ENCODE measurements at places on chromosomes 1 and 21. TPM values are rescaled to one million over a fixed set of nuclear protein-coding genes. Genes with fewer than 3 reads are reported as not detected.
A peak's percentile ranks its signal among the peaks of the same experiment; 100 is the strongest.

- no peak for DNase-seq
Observed at GRCh38 chr1:162629651-162630050, 2.6 kb upstream of the DDR2 start.

- no peak for DNase-seq
Observed at GRCh38 chr1:78520216-78520615, 29.4 kb downstream of the PTGFR start.

DNA sequence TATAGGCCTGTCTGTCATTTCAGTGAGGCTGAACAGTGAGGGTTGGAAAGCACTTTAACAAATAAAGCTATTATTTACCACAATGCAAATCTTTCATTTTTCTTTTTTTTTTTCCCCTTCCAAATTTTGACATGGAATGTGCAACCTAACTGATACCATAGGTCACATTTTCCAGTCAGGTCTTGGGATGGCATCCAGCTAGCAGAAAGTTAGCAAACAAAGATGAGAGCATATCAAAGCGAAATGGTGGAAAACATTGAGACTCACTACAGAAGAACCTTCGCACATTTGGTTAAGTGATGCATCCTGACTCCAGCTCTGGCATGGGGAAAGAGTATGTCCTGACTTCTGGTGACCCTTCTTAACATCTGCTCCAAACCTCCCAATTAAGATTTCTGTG lies 105.1 kb upstream of the L1TD1 start:
- DNase-seq, result no peak

- DNase-seq, result no peak
Observed at GRCh38 chr21:39120876-39121599, 62.2 kb downstream of the PSMG1 start.

DNA sequence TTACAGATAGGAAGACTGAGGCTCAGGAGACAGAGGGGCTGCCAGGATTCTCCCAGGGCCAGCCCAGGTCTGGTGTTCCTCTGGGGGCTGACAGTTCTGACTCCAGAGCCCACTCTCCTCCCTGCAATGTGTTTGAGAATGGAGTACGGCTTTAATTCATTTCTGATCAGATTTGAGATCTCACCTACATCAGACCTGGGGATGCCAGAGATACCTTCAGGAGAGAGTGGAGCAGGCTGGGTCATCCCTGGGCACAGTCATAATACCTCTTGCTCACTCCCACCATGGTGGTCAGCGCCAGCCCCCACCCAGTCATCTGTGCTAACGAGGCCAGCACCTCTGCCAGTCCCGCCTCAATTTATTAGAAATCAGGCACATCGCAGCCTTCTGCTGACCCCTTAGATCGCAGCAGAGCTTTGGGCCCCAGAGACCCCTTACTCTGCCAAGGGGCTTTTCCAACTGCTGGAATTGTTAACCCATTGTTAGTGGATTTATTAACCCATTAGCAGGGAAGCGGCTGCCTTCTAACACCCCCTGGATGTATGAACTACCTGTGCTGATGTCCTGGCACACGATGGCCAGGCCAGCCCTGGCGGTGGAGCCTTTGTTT lies 352.1 kb downstream of the MATN1 start:
- no peak for DNase-seq

DNA sequence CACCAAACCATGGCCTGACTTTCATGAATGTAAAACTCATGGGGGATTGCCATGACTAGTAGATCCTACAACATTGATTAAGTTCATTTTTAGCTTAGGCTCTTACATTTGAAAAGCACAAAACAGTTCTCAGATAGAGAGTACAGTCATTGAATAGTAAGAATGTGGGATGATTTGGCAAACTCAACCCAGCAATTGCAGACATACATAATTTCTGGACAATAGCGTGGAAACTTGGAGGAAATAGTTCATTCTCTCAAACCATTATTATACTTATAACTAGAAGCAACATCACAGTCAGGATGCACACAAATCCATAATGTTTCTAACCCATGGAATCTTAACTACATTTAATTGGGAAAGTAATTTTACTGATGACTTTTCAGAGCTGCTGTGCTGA lies 598.2 kb downstream of the LMO4 start:
- DNase-seq, result peak; percentile 54

CAMK2N1 gene
- polyA plus RNA-seq, result 4.2 TPM

C1orf226 gene
- 0.72 TPM for polyA plus RNA-seq

UBASH3A gene
- 0.11 TPM for polyA plus RNA-seq
